ENCODE measurements at places on chromosomes 6 and 20.

DNA sequence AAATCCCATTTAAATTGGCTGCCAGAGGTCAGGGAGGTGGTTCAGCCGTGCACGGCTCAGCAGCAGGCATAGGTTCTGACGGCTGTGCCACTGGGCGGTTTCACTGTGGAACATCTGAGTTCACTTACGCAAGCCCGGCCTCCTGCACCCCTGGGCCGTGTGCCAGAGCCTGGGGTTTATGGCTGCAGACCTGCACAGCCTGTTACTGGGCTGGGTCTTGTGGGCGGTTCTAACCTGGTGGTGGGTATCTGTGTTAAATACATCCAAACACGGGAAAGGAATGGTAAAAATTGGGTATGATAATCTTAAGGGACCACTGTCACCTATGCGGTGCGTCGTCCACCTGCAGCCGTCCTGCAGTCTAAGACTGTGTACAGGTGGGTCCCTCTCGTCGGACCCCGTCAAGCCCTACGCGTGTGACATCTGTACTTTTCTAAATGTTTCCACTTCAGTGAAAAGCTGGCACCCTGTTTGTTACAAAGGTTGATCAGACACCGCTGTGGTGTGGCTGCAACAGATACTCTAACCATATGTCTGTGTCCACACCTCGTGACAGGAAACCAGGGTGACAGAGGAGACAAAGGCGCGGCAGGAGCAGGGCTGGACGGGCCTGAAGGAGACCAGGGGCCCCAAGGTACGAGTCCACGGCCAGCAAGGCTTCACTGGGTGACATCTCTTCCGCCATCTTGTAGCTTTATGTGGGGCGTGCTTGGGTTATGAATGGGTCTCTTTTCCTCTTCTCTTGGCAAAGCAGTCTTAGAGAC, 21.5 kb downstream of the COL9A3 start:
- no peak overlapping the region for H3K27ac ChIP-seq
- H3K27me3 ChIP-seq: peaks cover 4% of the 10 kb centered on the region
- H3K36me3 ChIP-seq: no peaks in the 10 kb centered on the region
- no peaks in the 10 kb centered on the region for H3K4me1 ChIP-seq
- H3K4me3 ChIP-seq: no peak overlapping the region
- DNase-seq: no peak

- H3K4me1 ChIP-seq: no peaks in the 10 kb centered on the region
- H3K4me3 ChIP-seq: no peak overlapping the region
- H3K27ac ChIP-seq: no peak overlapping the region
- H3K27me3 ChIP-seq: no peaks in the 10 kb centered on the region
These were observed 158.8 kb downstream of the FRK start for GRCh38 chr6:115901896-115902295.

DNA sequence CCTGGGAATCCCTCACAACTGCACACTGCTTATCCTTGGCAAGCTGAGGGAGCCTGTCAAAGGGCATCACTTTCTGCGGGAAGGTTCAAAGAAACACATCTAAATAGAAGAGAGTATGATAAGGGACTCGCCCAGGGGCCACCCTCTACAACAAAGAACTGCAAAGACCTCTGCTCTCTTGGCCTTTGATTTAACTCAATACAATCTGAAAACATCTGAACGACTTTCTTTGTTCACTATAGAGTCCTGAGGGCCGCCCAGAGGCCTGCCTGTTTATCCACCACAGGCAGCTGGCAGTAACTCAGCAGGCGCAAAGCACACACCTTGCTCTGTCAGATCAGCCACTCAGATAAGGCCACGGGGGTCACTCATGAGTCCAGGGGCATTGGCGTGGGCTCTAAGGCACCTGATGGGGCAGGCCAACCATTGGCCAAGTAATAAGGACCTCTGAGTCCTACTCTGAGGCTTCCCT, 139.3 kb downstream of the UNC5CL start:
- peaks cover 11% of the 10 kb centered on the region for H3K27me3 ChIP-seq
- H3K27ac ChIP-seq: no peak overlapping the region
- no peak overlapping the region for H3K4me3 ChIP-seq
- DNase-seq: no peak

DNA sequence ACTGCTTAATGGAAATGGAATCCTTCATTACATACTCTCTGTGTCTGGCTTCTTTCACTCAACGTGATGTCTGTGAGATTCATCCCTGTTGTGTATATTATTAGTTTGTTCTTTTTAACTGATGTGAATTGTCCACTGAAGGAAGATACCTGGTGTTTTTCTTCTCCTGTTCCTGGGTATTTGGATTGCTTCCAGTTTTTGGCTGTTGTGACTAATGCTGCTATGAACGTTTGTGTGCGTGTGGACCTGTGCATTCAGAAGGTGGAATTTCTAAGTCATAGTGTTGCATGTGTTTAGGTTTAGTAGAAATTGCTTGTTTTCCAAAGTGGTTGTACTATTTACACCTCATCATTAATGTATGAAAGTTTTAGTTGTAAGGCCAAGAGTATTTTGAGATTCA, 3.8 kb downstream of the TULP4 start:
- no peak overlapping the region for H3K27ac ChIP-seq
- DNase-seq: no peak
- H3K27me3 ChIP-seq: no peaks in the 10 kb centered on the region
- no peak overlapping the region for H3K4me3 ChIP-seq
- H3K36me3 ChIP-seq: peaks cover 46% of the 10 kb centered on the region
- peaks cover 18% of the 10 kb centered on the region for H3K4me1 ChIP-seq

DNA sequence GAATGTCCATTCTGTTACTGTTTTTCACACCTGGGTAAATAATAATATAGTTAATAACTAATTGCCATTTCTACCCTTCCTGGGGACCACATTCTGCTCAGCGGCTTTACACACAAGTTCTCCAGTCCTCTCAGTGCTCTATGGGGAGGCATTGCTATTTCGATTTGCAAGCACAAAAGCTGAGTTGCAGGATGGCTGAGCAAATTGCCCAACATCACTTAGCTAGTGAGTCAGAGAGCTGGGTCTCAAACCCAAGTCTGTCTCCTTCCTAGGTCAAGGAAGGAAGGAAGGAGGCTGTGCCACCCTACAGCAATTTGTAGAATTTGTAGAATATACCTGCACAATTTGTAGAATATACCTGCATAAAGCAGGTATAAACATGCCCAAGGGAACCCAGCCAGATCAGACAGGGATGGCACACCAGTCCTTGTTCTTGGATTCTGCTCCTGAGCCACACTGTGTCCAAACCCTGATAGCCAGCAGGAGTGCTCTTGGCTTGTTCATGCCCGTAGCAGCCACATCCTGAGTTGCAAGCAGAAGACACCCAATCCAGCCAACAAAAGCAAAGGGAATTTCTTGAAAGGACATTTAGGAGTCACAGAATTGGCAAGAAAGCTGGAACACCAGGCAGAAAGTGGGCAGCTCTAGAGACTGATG, 56.9 kb downstream of the LY86 start:
- no peaks in the 10 kb centered on the region for H3K36me3 ChIP-seq
- no peak overlapping the region for H3K4me3 ChIP-seq
- H3K27me3 ChIP-seq: no peaks in the 10 kb centered on the region
- H3K4me1 ChIP-seq: peaks cover 14% of the 10 kb centered on the region

DNA sequence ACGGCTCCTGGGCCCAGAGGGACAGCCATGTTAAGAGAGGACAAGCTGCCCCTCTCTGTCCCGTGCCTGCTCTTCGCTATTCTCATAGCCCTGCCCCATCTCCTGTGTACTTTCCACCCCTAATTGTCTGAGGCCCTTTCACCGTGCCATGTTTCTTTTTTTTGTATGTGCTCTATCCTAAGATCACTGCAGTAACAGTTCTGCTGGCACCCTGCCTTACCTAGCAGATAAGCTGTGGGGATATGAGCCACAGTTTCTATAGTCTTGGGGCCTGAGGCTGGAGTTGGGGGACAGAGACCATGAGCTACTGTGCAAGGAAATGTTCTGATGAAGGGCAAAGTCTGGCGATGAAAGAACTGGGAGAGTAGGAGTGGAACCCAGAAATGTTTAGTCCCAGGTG, 269.5 kb upstream of the CITED2 start:
- H3K36me3 ChIP-seq: no peaks in the 10 kb centered on the region
- no peak overlapping the region for H3K4me3 ChIP-seq
- no peak overlapping the region for H3K27ac ChIP-seq
- DNase-seq: no peak

DNA sequence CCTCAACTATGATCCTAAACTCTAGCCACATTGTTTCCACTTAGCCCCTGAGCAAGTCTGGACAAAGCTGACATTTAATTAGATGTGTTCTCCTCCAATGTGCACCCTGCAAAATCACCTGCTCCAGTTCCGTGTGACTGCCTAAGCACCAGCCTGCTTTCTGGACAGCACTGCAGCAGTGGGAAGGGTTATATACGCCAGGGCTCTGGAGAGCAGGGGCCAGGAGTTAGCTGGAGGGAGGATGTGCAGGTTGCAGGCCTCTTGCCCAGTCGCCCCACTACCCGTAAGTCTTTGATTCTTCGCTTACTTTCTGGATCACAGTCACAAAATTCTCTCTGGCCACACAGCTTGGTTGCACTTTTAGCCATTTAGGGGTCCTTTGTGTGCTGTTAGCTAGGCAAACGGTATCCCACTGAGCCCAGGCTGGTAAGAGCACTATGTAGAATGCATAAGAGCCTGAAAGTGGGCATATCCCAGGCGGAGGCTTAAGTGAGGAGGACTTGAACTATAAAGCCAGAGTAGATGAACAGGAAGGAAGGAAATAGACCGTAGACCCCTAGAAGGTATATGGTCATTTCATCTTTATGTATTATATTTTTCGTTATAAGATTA, 10.7 kb upstream of the PLEKHG1 start:
- H3K36me3 ChIP-seq: no peaks in the 10 kb centered on the region
- no peak overlapping the region for H3K4me3 ChIP-seq
- no peak overlapping the region for H3K27ac ChIP-seq
- H3K27me3 ChIP-seq: peaks cover 3% of the 10 kb centered on the region

- no peak for DNase-seq
- H3K4me3 ChIP-seq: no peak overlapping the region
- no peaks in the 10 kb centered on the region for H3K36me3 ChIP-seq
These were observed 56.5 kb upstream of the DACT2 start for GRCh38 chr6:168376120-168376519.

DNA sequence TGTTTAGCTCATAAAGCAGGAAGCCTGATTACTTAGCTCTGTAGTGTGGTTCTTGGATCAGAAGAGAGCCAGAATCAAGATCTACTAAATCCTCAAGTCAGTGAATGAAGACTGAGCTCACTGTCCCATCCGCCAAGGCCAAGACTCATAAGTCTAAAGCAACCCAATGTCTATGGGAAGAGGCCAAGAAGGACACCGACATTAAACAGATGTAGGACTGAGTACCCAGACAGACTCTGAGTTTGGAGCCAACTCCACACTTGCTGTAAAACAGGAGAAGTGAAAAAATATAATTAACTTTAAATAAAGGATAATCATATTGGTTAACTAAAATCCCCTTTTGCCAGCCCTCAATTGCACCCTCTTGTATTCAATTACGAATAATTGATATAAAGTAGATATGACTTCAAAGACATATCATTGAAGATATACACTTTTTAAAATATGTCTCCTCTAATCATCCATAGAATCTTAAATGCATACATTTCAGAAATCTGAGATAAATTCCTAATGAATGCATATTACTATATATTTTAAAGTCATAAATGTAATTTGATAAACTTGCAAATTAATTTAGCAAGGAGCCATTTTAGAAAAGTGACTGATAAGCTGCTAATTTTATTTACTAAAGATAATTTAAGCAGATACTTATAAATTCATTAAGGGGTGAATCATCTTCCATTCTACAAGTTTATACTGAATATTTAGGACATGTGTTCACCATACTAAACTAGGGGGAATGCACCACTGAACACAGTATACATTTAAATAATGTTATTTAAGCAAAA, 617.0 kb upstream of the ARID1B start:
- H3K36me3 ChIP-seq: no peaks in the 10 kb centered on the region
- DNase-seq: no peak
- no peak overlapping the region for H3K27ac ChIP-seq
- no peak overlapping the region for H3K4me3 ChIP-seq
- peaks cover 5% of the 10 kb centered on the region for H3K4me1 ChIP-seq

DNA sequence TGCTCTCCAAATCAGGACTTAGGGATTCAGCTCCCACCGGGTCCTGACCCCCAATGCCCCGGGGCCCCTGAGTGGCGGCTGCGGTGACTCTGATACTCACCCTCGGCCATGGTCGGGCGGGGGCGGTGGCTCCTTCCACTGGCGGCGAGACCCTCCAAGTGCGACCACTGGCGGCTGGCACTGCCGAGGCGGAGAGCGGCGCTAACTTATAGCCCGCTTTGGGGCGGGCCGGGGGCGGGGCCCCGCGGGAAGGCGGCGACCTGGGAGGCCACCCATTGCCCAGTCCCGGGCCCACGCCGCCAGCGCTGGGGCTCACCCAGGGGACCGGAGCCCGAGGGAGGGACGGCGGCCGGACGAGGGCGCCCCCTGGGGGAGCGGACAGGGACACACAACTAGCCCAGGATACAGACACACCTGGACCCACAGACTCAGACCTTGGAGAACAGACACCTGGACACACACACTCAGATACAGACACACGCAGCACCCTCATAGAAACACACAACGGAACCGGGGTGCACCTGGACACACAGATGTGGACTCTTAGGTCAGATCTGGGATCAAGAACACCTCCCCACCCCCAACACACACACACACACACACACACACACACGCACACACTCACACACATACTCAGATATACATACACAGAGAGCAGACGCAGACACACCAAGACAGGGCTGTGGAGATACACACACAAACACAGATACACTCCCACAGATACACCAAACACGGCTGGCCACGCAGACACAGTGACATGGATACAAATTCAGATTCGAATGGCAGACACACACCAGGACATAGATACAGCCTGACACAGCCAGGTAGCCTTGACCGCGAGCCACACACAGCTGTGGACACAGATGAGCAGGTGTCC, at the start of gene TGM2:
TSS of gene TGM2 (minus strand) at position 182 of the 877 bp plus-strand sequence. CDS start at position 110, 72 bp downstream.
- H3K27ac ChIP-seq: no peak within 1 kb of the TSS
- no peaks in the 10 kb centered on the region for H3K36me3 ChIP-seq

DNA sequence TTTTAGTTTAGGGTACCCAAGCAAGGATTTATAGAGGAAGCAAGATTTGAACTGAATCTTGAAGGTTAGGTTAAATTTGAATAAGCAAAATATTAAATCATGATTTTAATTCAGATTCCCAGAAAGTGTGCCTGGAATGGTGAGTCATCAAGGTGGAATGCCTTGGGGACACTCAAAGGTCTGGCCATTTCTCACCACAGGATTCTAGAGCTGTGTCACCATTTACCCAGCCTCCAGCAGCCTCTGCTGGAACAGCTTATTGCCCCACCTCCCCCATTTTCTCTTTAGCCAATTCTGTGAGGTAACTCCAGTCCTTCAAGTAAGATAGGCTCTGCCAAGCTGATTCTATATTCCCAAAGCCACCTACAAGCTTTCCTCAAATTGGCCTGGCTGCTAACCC, 181.4 kb downstream of the SIM1 start:
- H3K4me3 ChIP-seq: no peak overlapping the region
- no peaks in the 10 kb centered on the region for H3K4me1 ChIP-seq
- H3K36me3 ChIP-seq: no peaks in the 10 kb centered on the region
- no peak overlapping the region for H3K27ac ChIP-seq

GRCh38 chr20:38883981-38884733, 42.1 kb upstream of the FAM83D start:
- H3K36me3 ChIP-seq: peaks cover 22% of the 10 kb centered on the region
- no peak overlapping the region for H3K27ac ChIP-seq
- H3K4me1 ChIP-seq: peaks cover 53% of the 10 kb centered on the region
- H3K4me3 ChIP-seq: no peak overlapping the region
- DNase-seq: no peak

GRCh38 chr20:24769878-24770627, 179.0 kb upstream of the CST7 start:
- no peak overlapping the region for H3K27ac ChIP-seq
- no peaks in the 10 kb centered on the region for H3K36me3 ChIP-seq
- peaks cover 6% of the 10 kb centered on the region for H3K4me1 ChIP-seq
- H3K27me3 ChIP-seq: peaks cover 12% of the 10 kb centered on the region
- no peak for DNase-seq

- H3K4me3 ChIP-seq: no peak overlapping the region
- H3K27ac ChIP-seq: no peak overlapping the region
- H3K4me1 ChIP-seq: peaks cover 2% of the 10 kb centered on the region
- no peaks in the 10 kb centered on the region for H3K27me3 ChIP-seq
These were observed 347.1 kb downstream of the ZFAND3 start for GRCh38 chr6:38166411-38167240.

Data from activated CD8-positive, alpha-beta T cell treated with anti-CD3 and anti-CD28 coated beads for 36 hours (primary cell).